NCI-H2081 treated with DMSO at 0.1 percent for 48 hours (cell line): ENCODE measurements at places on chromosomes 6 and 20.

GRCh38 chr6:134352786-134353480 lies 35.0 kb upstream of the SGK1 start:
- no peak for DNase-seq

- DNase-seq, result no peak
Observed at GRCh38 chr6:166597711-166598440, 11.4 kb upstream of the RAMACL start.

GRCh38 chr20:36812594-36813463 lies 39.3 kb upstream of the DSN1 start:
- DNase-seq, result no peak

DNA sequence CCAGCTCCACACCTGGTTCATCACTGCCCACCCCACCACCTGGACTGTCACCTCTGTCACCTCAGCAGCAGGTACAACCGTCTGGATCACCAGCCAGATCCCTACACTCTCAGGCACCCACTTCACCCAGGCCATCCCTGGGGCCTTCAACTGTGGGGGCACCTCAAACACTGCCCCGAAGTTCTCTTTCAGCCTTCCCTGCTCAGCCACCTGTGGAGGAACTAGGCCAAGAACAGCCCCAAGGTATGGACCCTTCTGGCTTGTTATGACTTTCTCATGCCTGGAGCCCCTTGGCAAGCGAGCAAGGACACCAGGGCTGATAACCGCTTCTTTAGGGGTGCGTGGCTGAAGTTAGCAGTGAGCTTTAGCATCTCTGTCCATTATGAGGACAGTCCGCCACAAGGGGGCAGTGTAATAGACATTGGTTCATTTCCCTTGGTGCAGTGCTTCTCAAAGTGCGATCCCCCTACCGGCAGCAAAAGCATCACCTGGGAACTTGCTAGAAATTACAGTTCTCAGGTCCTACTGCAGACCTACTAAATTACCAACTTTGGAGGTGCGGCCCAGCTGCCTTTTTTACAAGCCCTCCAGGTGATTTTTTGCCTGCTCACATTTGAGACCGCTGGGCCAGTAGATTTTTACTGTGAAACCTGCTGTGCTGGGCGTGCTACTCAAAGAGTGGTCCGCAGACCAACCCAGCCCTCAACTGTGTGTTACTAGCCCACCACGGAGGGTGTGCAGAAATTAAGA lies 32.5 kb downstream of the PNPLA1 start:
- DNase-seq, result peak; percentile 52

GRCh38 chr20:19544684-19545083 lies 213.4 kb upstream of the RIN2 start:
- no peak for DNase-seq

DNA sequence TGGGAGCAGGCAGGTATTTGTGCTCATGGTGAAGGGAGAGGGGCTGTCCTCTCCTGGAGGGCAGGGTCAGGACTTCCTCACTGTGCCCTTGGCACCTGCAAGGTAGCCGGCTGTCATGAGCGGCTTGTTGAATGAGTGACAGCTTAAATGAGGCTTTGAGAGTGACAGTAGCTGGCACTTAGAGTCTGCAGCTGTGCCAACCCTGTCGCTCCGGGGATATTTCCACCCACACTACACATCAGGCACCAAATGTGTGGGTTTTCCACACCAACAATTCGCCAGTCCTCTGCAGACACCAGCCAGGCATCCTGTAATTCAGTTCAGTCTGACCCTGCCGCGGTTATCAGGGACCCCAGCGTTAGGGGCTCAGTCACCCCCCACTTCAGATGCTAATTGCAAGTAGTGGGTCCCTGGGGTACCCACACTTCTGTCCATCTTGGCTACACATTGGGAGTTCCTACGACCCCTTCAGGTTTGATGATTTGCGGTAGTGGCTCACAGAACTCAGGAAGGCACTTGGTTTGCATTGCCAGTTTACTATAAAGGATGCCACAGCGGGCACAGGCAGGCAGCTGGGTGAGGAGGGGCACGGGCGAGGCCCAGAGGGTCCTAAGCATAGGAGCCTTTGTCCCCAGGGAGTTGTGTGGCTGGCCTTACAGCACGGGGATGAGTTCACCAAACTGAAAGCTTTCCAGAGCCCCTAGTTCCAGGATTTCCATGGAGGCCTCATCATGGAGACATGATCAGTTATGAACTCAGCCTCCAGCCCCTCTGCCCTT lies 9.1 kb downstream of the MTG2 start:
- DNase-seq, result no peak

- no peak for DNase-seq
Observed at GRCh38 chr6:138540468-138540867, 41.2 kb upstream of the NHSL1 start.

- no peak for DNase-seq
Observed at GRCh38 chr20:1824834-1825233, 70.4 kb upstream of the SIRPA start.

GRCh38 chr20:7858734-7859250 lies 81.5 kb downstream of the HAO1 start:
- no peak for DNase-seq

DNA sequence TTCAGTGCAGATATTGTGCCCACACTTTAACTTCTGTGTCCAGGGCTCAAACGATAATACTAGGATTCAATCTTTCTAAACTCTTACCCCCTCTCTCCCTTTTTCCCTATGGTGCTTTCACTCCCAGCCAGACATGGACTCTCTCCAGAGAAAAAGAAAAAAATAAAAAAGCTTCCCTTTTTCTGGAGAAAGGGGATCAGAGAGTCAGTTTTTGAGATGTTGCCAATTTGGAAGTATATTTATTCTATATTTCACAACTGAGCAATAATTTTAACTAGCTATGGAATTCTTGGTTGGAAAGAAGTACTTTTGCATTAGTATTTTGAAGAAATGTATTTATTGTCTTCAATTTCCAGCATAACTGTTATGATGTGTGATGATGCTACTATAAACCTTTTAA lies 72.2 kb upstream of the ZFP64 start:
- DNase-seq, result no peak

DNA sequence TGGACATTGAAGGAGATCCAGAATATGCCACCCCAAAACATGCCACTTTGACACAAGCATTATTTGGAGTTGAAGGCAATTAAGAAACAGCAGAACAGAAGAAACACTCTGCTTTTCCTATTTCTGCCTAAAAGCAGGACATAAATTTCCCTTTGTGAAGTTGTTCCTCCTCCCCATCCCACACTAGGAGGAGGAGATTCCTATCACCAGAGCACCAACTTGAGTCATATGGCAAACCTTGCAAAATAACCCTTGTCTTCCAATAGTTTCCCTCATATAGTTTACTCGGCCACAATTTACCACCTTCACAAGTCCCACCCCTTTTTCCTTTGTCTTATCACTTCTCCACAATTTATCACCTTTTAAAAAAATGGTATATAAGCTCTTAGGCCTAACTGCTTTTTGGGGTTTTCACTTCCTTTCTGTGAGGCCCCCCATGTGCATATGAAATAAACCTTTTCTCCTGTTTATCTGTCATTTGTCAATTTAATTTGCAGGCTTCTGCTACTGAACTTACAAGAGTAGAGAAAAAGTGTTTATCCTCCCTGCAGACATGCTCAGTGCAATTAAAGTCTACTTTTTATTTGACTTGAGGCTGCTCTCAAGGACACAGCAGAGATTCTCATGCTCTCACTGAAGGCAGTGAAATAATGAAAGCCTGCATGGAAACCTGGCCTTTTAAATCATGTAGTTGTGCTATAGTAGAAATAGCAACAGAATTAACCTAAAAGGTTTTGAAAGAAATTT lies 2.8 kb upstream of the RAB23 start:
- no peak for DNase-seq

DNA sequence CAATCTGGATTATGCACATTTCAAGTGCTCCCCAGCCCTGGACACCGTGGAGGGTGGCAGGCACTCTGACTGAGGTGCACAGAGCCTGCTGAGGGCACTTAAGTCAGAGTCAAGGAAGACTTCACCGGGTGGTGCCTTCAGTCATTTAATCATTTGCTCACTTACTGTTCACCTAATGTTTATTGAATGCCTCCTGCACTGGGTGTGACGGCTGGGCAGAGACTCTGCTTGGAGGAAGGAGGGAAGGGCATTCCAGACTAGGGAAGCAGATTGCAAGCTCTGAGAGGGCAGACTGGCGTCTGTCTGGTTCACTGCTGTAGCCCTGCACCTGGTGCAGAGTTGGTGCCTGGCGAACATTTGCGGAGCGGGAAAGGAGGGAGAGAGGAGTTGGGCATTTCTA lies 54.2 kb upstream of the FAM83D start:
- no peak for DNase-seq

GRCh38 chr20:57403216-57403615 lies 12.0 kb downstream of the RBM38 start:
- DNase-seq, result no peak

DNA sequence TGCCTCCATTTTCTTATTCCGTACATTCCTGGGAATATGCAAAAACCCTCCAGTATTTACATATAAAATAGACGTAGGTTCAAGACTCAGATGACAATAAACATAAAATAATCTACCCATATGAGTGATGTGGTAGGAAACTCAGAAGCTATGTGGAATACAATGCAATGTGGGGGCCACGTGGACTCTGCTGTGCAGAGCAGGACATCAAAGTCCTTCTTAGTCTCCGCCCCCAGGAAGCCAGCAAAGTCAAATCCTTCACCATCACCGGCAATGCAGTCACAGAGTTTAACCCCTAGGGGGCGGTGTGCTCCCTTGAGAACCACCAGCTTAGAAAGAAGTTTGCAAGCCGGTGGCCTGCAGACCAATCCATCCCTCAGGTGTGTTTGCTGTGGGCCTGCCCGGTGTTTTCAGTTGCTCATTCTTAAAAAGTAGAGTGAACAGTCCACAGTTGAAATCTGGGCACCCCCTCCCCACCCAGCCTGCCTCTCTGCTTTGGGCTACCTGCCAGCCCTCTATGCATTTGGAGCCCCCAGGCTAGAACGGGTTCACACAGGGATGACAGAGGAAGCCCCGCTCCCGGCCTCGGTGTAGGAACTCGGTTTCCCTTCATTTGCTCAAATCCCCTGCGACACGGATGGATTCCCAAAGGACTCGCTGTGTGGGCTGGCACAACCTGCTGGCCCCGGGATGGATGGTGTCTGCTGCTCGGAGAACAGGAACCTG lies 59.9 kb downstream of the SULF2 start:
- peak; percentile 23 for DNase-seq

- DNase-seq, result no peak
Observed at GRCh38 chr6:137949686-137950390, 82.8 kb downstream of the TNFAIP3 start.

GRCh38 chr20:43940518-43941225 lies 26.0 kb downstream of the TOX2 start:
- no peak for DNase-seq

DNA sequence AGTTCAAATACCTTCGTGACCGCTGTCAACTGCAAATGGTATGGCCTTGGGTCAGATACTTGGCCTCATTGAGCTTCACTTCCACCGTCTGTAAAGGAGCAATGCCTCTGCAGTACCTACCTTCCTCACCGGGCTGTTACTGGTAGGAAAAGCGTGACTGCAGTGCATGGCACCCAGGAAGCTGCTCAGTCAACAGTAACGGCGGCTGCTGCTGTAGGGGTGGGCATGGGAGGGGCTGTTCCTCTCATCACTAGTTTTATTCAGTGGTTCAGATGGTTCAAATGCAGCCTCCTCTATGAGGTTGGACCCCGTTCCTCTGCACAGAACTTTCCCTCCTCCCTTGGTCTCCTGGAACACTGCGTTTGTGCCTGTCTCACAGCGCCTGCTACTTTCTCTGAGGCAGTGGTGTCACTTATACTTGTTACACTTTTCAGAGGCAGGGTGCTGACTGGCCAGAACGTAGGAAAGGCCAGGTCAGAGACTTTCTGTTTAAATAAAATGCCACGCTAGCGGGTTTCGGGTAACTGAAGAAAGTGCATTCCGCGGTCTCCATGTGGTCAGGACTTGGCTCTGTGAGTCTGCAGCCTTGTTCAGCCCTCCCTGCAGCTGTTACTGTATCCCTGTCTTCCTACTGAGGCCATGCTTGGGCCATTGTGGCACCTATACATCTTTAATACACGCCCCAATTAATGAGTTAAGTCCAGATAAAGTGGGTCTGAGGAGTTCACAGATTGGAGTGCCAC lies 279.6 kb downstream of the NRN1 start:
- no peak for DNase-seq

DNA sequence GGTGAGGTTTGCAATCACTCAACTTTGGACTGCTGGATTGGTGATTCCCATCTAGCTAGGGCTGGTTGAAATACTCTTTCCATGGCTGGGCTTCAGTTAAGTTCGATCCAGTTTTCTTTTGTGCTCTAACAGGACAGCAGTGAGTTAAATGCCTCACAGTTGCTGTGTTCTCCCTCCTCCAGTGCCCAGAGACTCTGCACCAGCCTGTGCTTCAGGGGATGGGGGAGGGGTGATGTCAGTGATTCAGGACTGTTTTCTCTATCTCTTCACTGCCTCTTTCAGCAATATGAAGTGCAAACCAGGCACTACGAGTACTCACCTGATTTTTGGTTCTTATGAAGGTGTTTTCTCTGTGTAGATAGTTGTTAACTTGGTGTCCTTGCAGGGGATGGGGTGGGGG lies 88.2 kb upstream of the FAM83B start:
- no peak for DNase-seq

GRCh38 chr20:6705106-6705766 lies 62.2 kb upstream of the BMP2 start:
- DNase-seq, result no peak

DNA sequence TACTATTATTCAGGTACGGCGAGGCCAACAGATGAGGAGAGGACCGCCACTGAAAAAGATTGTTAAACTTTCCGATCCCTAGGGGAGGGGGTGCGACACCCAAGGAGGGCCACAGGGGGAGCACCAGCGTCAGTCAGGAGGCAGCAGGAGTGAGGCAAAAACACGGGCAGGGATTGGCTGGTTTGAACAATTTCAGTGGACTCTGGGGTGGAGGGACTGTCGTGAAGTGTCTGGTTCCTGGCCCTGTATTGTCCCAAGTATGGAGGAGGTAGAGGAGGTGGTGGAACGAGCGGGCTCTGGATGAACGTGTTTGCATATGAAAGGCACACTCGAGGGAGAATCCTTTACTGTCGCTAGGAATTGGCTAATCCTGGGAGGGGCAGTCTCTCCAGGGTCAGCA lies 32.5 kb upstream of the MCUR1 start:
- DNase-seq, result no peak

GRCh38 chr6:57209030-57209429 lies 13.1 kb downstream of the RAB23 start:
- no peak for DNase-seq

DNA sequence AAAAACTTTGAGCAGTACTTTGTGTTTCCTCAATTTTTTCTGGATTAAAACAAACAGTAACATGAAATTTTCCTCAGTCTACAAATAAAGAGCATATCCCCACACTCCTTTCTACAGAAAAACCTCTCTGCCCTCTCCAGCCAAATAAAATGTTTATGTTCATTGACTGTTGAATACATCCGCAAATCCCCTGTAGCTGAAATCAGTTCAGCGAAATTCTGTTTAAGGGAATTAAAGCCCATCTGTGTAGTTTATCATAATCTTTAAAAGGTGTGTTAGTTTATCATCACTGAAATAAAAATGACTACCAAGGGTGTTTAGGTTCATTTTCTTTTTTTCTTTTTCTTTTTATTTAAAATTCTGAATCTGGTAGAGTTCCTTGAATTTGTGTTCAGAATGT lies 157.8 kb upstream of the RUNX2 start:
- no peak for DNase-seq
